ENCODE measurements at places on chromosomes 3 and 15.

- no peak for DNase-seq
These were observed 20.9 kb downstream of the KBTBD8 start for GRCh38 chr3:67018789-67019526.

DNA sequence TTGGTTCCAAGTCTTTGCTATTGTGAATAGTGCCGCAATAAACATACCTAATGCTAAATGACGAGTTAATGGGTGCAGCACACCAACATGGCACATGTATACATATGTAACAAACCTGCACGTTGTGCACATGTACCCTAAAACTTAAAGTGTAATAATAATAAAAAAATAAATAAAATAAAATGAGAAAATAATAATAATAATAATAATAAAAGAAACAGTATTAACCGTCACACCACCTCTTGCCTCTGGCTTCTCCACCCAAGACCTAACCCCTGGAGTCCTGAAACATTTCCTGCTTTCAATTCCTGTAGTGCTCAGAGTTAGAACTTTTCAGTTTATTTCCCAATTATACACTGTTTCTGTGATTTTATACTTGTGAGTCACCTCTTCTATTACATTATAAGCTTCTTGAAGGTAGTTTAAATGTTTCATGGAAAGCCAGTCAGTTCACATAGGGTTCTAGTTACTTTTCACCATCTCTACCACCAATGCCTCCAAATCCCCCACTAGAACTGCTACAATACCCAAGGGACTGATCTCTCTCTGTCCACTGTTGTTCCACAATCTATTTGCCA is 18.4 kb upstream of the GHSR start:
- DNase-seq, result no peak

- DNase-seq, result no peak
These were observed 139.8 kb downstream of the IGF1R start for GRCh38 chr15:98787936-98788757.

GRCh38 chr3:125098611-125099291 is 43.0 kb upstream of the HEG1 start:
- no peak for DNase-seq

DNA sequence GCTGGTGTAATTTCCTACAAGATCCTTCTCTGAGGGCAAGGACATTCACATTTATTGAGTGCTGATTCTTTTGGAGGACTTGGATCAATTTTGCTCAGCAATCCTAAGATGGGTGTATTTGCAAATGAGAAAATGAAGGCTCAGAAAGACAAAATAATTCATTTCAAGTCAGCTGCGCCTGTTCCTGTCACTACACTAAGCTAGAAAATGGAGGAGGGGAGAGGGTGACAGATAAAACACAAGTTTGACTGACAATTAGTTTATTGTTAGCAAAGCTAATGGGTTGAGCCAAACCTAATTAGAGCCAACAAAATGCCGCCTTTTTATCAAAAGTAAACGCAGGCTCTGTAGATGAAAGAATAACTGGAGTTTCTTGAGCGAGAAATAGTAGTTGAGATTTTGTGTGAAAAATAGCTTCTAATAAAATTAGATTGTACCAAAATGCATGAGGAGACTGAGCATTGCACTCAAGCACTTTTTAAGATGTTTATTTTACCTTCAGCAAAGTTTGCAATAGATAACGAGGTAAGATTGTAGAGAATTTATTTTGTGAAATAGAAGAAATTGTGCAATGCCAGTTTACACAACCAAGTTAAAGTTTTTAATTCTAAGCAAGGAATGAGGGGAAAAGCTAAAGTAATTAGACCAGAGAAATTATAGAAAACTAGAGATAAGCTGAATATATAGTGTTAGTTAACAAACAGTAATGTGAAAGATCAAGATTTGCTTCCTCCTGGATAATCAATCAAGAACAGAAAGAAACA is 39.6 kb upstream of the SECISBP2L start:
- no peak for DNase-seq

GRCh38 chr15:31473385-31474058 is 146.9 kb downstream of the KLF13 start:
- DNase-seq, result no peak

GRCh38 chr3:39587113-39587512 is 119.6 kb downstream of the MOBP start:
- DNase-seq, result no peak
